ENCODE measurements at places on chromosomes 7 and 10.

GRCh38 chr7:151416941-151417315 is 7.1 kb upstream of the WDR86 start:
- peak; percentile 57 for DNase-seq

GRCh38 chr7:50181081-50181480 is 88.0 kb upstream of the ZPBP start:
- DNase-seq: peak; percentile 49

- DNase-seq: no peak
These were observed 4.3 kb downstream of the LIPN start for GRCh38 chr10:88764110-88764509.

DNA sequence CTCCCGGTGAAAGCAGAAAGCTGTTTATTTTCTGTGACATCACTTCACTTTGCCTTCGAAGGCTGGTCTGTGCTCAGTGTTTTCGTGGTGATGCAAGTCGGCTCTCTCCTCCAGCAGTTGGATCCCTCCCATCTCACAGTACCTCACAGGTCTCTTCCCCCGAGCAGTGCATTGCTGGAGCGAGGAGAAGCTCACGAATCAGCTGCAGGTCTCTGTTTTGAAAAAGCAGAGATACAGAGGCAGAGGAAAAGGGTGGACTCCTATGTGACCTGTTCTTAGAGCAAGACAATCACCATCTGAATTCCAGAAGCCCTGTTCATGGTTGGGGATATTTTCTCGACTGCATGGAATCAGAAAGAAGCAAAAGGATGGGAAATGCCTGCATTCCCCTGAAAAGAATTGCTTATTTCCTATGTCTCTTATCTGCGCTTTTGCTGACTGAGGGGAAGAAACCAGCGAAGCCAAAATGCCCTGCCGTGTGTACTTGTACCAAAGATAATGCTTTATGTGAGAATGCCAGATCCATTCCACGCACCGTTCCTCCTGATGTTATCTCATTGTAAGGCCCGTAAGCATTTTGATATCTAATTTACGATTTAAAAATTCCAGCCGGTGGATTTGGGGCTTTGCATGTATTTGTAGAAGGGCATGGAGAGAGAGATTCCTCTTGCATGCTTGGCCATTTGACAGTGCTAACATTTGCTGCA is at the start of gene LGI1:
Gene LGI1 (plus strand): TSS at position 136 of the 707 bp plus-strand sequence. CDS start 209 bp downstream, at position 345.
- no peak for DNase-seq

DNA sequence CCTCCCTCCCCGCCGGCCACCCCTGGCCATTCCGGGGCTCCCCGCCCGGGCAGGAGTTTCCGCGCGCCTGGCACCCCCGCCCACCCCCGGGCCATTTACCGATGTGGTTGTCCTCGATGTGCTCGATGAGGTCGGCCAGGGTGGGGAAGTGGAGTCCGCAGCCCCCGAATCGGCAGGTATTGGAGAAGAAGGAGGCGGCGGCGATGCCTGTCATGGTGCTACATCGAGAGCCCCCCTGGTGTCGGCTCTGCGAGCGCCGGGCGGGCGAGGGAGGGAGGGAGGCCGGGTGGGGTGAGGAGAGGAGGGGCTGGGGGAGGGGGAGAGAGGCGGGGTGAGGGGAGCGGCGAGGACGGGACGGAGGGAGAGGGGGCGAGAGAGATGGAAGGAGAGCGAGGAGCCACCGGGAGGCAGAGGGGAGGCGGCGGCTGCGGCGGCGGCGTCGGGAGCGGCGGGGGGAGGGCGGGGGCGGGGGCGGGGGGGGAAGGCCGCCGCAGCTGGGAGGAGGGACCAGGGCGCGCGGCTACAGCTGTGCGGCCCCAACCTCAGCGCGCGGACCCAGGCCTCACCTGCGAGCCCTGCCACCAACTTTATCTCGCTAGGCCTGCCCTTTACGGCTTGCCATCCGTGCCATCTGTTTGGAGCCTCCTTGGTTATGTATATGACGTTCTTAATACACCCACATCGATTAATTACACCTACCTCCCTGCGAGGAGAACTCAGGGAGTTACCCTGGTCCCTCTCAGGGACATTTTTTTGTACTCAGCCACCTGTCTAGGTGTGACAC is at the start of gene JAZF1:
Gene JAZF1 (minus strand): TSS at position 432 of the 784 bp plus-strand sequence.
- no peak for DNase-seq

- no peak for DNase-seq
These were observed 6.6 kb downstream of the LDB3 start for GRCh38 chr10:86674912-86675311.

- no peak for DNase-seq
These were observed 47.4 kb downstream of the ALOX5 start for GRCh38 chr10:45421221-45422097.

DNA sequence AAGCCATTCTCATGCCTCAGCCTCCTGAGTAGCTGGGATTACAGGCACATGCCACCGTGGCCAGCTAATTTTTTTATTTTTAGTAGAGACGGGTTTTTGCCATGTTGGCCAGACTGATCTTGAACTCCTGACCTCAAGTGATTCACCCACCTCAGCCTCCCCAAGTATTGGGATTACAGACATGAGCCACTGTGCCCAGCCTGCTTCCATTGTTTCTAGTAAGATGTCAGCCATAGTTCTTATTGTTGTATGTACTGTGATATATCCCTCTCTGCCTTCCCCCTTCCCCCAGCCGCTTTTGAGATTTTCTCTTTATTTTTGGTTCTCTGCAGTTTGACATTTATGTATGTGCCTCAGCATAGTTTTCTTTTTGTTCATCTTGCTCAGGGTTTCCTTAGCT is 87.9 kb upstream of the KLF14 start:
- no peak for DNase-seq

DNA sequence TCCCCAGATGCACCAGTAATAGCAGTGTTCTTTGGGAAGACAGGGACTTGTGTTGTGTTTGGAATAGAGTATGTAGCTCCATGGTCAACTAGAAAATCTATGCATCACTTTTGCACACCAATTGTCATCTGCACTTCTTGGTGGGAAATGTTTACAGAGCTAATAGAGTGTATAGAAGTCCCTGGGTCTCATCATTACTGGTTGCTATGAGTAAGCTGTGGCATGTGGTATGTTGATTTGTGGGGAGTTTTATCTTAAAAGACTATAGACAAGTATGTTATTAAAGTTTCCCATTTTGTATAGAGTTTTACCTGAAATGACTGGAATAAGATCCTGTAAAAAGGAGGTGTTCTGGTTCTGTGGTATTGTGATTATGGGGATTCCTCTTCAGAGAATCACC is 55.4 kb upstream of the PRSS1 start:
- DNase-seq: no peak

- DNase-seq: no peak
These were observed 30.9 kb downstream of the CAMK2B start for GRCh38 chr7:44294325-44295069.

DNA sequence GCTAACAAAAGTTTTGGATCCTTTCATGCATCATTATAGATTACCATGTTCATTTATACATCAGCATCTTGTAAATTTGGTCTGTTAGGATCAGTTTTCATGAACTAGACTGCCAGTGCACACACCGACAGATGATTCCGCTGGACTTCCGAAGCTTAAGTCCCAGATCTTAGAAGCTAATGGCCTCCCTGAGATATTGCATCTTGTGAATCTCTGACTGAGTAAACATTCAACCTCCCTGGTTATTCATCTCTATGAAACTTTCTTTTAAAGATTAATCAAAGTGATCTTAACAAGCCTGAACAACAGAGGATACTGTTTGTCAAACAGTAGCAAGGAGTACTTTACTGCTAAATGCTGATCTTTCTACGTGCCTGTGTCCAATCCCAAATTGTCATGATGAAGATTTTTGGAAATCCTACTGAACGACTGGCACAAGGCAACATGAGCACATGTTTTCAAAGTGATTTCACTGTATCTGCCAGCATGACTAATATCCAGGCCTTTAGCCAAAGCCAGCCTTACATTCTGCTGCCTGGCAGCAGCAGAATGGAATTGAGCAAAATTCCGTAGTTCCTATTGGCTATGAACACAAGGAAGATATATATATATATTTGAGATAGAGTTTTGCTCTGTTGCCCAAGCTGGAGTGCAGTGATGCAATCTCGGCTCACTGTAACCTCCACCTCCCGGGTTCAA is 91.3 kb upstream of the ANK3 start:
- DNase-seq: no peak

- peak; percentile 32 for DNase-seq
These were observed 82.5 kb downstream of the ZNF467 start for GRCh38 chr7:149690688-149691446.

GRCh38 chr7:37786741-37787569 is 61.4 kb upstream of the NME8 start:
- peak; percentile 88 for DNase-seq

DNA sequence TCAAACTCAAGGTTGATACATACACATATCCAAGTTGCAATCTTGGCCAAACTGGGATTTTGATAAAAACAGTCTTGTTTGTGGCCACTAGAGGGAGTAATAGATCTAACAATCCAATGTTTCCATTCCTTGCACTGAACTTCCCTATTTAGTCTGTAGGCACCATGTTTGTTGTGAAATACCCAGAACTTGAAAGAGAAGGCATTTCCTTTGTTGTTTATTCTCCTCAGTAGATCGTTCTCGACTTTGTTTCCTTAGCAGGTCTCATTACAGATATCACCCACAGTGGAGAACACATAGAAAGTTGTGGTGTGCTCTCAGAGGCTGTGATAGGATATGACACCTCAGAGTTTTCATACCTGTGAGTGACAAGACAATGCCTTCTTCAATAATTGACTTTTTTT is 70.3 kb upstream of the MXI1 start:
- peak; percentile 91 for DNase-seq

DNA sequence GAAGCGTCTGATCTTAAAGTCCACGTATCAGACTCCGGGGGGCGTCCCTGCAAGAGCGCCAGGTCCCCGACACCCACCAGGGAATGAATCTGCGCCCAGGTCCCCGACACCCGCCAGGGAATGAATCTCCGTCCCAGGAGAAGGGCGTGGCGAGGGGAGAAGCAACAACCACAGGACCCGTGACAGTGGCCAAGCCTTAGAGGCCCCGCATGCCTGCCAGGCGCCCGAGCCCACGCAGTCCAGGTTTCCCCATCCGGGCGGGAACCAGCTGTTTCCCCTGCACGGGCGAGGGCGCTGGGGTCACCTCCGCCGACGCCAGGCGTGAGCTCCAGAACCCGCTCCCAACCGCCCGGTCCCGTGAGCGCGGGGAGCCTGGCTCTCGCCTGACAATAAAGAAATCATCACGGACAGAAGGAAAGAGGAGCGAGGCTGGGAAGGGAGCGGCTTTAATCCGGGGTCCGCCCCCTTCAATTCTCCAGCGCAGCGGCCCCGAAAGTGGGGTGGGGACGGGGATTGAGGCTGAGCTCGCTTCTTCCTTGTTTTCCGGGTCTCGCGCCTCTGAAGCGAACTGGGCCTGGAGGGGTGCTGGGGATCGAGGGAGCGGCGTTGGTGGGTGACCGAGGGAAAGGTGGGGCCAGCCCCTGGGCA is 29.0 kb upstream of the BMS1 start:
- DNase-seq: peak; percentile 28

- DNase-seq: no peak
These were observed 622.2 kb downstream of the GALNT17 start for GRCh38 chr7:71753956-71754664.

DNA sequence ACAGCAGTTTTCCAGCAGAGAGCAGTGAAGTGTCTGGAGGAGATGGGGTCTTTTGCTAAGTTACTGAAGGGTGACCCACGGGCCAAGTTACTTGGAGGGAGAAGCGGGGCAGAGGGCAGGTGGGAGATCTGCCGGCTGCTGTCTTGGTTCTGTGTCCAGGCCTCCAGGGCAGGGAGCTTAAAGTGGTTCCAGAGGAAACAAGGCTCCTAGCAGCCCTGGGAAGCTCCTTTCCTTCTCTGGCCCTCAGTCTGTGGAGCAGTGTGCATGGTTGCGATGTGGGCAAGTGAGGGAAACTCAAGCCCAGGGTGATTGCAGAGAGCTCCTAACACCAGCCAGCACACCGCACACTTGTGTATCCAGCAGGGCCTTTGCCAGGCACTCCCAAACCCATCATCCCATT is 6.3 kb downstream of the GHRHR start:
- no peak for DNase-seq

DNA sequence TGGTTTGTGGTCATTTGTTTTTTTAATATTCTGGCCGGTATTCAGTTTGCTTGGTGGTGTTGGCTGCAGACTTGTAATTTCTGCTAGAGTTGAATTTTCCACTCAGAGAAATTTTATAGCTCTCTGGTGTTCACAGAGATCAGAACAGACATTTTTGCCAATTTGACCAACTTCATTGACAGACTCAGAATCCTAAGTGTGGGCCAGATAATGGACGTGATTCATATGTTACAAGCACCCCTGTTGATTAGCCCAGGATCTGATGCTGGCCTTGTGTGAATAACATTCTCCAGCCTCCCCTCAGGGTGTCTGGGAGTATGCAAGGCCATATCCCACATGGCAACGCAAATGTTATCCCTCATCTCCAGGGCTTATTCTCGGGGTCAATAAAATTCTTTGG is 283.8 kb downstream of the C7orf25 start:
- DNase-seq: no peak

GRCh38 chr10:31064348-31064747 is 32.7 kb upstream of the ZNF438 start:
- DNase-seq: no peak

- no peak for DNase-seq
These were observed 60.0 kb downstream of the HGF start for GRCh38 chr7:81709836-81710235.

DNA sequence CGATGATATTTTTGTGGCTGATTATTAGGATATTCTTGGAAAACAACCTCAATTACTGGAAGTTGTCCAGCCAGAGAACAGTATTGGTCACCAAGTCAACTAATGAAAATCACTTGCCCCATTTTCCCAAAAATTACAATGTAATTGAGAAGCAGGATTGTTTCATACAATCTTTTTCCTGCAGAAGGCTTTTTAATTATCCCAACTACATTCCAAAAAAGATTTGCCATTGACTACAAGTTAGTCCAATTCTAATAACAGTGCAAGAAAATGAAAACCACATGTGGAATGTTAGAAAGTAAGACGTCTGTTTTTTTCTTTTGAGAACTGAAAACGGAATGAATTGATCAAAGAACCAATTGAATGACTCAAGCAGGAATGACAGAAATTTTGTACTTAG is 1195.8 kb downstream of the SORCS1 start:
- no peak for DNase-seq

- DNase-seq: no peak
These were observed 109.4 kb downstream of the MAD1L1 start for GRCh38 chr7:2123360-2123759.

DNA sequence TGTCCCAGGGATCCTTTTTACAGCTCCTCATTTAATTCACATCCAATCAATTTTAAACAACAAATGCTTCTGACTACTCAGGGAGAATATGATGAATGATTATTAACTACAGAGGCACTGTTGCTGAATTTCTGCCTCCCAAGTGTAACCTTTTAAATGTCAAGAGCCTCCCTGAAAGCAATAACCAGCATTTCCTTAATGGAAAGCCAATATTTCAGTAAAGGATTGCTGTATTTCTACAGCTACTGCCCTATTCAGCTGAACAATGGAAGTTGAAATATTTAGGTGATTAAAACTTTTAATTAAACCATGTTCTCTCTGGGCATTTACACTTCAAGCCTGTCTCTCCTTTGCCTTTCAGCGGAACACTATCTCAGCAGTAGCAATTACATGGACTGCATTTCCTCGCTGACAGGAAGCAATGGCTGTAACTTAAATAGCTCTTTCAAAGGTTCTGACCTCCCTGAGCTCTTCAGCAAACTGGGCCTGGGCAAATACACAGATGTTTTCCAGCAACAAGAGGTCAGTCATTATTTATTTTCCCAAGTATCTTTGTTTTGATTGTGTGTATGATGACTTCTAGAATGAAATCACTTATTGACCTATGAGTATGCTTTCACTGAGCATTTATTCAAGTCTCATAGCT is 304.7 kb downstream of the BICC1 start:
- DNase-seq: no peak

- DNase-seq: peak; percentile 28
These were observed 595 bp upstream of the SUN1 start for GRCh38 chr7:831596-832166.
